ENCODE measurements at places on chromosomes 3 and 15.
A peak's percentile ranks its signal among the peaks of the same experiment; 100 is the strongest.

DNA sequence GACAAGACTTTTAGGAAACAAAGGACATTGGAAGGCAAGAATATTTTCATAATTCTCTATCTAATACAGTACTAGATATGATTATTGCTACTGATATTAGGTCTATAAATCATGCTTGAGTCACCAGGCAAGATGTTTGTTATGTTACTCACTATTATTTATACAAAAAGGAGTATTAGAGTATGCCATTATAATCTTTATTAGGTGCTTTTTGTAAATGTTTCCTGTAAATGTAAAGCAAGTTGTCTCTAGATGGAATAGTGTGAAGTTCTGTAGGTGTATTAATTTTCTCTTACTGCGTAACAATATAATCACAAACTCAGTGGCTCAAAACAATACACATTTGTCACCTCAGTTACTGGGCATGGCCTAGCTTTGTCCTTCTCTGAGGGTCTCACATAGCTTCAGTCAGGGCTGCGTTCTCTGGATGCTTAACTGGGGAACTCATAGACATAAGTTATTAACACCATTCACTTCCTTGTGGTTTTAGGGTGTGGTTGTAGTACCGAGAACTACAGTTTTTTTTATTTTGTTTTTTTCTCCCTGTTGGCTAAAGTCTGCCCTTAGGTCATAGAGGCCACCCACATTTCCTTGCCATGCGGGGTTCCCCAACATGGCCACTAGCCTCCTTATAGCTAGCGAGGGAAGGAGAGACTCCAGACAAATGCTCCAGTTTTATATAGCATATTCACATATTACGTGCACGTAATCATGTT, 20.3 kb upstream of the MAP3K13 start:
- no peak for DNase-seq

DNA sequence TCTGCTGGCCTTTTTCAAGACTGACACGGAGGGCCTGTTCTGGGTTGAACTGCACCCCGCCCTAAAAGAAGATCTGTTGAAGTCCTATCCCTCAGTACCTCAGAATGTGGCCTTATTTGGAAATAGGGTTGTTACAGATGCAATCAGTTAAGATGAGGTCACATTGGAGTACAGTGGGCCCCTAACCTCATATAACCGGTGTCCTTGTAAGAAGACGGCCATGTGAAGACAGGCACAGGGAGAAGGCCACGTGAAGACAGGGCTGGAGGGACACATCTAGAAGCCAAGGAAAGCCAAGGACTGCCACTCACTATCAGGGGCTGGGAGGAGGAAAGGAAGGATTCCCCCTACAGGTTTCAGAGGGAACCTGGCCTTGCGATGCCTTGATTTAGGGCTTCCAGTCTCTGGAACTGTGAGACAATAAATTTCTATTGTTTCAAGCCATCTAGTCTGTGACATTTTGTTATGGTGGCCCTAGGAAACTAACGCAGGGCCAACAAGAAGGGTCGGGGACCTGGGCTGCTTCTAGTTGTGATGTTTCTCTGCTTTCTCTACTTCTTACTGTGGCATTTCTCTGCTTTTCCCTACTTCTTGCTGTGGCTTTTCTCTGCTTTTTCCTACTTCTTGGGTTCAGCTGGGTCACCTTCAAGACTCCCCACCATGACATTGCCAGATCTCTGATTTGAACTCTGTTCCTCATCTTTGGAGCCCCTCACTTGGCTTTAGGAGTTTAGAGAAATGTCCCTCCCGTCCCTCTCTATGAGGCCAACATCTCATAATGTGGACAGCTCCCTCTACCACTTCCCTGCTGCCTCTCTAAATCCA, 4.8 kb upstream of the CCDC174 start:
- DNase-seq, result no peak

GRCh38 chr3:139953131-139953910, 18.3 kb downstream of the CLSTN2 start:
- DNase-seq, result no peak

- DNase-seq, result no peak
These were observed 159.9 kb upstream of the SLC2A2 start for GRCh38 chr3:171186383-171186782.

DNA sequence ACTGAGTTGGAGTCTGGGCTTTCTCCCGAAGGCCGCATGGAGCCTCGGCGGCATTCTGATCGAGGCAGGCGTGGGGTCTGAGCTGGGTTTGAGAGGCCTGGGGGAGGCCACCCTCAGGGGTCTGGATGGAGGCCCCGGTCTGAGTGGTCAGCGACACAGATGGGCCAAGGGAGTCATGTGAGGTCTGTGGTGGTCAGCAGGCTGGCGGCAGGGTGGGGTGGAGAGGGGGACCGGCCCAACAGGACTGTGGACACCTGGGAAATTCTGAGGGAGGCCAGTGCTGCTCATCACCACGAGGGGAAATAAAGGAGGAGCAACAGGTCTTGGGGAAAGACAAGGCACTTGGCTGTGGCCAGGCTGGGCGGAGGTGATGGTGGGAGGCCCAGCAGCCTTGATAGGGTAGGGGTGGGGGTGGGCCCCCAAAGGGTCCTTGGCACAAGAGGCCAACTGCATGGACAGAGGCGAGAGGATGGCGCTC, 16.2 kb downstream of the CTSH start:
- DNase-seq, result no peak

DNA sequence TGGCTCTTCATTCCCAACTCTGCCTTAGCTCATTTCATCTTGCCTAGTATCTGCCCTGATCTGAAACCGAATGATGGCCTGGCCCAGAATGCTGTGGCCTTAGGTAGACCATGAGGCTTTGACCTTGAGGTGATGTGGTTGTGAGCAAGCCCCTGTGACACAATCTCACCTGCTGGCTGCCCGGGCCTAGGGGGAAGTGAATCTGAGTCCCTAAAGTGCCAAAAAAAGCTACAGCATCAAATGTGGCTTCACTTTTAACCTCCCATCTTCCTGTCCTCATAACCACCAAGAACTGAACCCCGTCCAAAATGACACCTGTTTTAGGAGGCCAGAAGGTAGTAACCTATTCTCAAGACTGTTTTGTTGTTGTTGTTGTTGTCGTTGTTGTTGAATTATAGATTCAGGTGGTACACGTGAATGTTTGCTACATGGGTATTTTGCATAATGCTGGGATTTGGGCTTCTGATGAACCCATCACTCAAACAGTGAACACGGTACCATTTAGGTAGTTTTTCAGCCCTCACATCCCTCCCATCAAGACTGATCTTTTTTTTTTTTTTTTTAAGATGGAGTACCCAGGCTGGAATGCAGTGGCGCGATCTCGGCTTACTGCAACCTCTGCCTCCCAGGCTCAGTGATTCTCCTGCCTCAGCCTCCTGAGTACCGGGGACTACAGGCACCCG, 54.6 kb downstream of the MCCC1 start:
- no peak for DNase-seq

GRCh38 chr3:124919756-124920155, 14.8 kb downstream of the MUC13 start:
- DNase-seq, result no peak

DNA sequence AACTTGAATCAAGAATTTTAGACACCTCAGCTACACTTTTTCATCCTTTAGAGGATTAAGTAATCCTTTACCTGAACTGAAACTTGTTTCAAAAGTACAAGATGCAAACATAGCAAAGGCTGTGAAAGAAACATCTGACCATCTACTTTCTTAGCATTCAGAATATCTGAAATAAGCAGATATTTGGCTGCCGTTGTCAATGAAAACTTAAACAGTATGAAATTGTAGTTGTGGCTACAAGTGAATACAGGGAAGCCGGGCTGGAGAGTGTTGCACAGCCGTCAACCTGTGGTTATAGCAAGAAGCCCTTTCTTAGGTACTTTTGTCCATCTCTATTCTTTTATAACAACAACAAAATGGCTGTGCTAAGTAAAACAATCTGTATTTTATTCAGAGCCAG, 6.9 kb upstream of the CX3CR1 start:
- no peak for DNase-seq

DNA sequence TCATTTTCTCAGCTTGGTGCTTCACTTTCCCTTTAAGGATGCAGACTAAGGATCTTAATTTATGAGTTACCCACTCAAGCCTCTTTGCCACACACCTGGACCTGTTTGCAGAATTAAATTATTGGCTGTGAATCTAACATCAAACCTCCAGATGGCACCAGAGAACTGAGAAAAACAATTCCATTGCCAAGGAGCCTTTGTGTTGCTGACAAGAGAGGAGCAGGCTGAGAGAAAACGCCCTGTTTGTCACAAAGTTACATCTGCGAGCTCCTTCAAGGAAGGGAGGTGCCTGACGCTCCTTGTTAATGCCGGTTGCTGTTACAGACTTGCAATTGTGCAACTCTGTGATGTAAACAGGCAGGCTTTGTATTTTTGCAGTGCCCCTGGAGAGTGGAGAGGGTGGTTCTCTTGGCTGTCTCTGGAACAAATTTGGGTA, 36.3 kb upstream of the TMC3 start:
- peak; percentile 56 for DNase-seq

DNA sequence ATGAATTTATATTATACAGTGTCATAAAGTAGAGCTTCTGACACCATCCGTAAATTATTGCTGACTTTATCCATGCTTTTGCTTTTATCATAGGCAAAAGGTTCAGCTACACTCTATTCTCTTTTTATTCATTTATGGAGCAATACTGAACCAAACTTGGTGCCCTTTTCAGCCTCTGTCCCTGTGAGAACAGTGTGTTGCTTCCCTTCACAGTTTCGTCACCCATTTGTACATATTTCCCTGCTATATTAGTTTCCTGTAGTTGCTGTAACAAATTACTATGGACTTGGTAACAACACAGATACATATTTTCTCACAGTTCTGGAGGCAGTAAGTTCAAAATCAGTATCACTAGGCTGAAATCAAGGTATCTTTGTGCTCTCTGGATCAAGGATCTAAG, 2.8 kb upstream of the RPL24 start:
- no peak for DNase-seq

GRCh38 chr15:22891426-22892210, 53.2 kb downstream of the NIPA2 start:
- no peak for DNase-seq

DNA sequence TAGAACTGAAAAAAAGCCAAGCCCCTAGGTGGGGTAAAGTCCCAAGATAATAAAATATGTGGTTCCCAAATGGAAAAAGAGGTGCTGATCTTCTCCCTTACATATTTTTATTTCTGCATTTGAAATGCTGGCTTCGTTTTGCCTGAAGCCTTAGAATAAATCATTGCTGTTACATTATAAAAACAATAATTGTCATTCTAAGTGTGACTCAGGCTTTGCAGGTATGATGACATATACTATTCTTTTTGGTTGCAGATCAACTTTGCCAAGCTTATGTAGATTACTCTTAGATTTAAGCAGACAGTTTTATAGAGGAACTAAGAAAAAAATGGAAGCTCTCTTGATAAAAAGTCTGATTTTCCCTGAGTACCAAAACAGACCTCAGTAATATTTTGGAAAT, 7.5 kb downstream of the IDH3A start:
- no peak for DNase-seq

DNA sequence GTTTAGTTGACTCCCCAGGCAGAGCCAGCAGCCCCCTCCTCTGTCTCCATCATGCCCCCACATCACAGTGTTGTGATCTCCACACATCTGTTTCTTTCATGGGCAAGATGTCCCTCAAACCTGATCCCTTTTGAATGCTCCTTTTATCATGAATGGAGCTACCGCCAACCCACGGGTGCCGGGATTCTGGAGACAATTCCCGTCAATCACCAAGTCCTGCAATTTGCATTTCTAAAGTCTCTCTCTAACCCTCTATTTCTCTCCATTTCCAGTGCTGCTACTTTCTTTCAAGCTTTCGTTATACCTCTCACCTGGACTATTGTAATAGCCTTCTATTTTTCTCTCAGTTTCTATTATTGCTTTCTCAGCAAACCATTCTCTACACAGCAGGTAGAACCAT, 89.7 kb upstream of the CCNL1 start:
- no peak for DNase-seq

DNA sequence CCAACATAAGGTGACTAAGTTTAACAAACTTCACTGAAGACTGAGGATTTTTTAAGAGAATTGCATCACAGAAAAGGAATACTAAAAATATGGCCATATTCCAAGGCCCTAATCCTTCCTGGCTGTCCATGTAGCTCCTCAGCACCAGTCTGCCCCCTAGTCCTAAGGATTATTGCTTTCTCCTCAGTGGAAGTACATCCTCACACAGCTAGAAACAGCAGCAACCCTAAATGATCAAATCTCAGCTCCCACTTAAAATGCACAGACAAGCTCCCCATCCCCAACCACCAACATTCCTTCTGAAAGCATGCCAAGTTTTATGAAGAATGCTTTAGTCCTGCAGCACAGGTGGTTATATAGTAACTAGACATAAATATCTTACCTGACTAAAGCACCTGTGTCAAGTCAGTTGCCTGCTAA, 14.7 kb downstream of the ST3GAL6 start:
- DNase-seq, result no peak

DNA sequence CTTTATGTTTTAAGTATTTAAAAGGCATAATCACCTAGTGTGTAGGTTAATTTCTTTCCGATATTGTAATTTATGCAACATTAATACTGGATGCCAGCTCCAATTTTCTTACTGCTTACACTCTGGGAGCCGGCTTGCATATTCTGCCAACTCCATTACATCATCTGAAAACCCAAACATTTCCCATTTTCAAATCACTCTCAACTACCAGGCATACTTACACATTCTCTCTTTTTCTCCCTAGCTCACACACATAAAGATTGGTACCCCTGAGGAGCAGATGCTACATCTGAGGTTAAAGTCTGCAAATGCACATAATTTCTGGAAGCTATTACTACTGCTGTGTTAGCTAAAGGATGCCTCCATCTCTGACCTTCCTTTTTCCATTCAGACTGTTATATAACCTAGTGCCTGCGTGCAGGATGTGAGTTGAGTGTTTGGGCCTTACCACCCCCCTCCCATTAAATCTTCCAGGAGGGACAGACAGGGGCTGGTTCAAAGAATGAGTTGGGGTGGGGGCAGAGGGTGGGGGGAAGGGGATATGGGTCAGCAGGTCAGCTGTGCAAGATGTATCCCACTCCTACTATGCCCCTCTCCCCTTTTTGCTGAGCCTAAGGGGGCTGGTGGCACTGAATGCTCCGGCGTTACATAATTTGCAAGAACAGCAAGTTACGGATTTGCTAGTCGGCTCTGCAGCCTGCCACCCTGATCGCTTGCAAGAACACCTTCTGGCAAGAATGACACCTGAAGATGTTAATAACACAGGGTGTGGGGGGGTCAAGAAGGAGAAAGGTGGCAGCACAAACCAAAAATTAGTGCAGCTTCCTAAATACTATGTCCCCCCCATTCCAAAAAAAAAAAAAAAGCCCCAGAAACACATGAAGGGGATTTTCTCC, 2.5 kb downstream of the RORA start:
- DNase-seq, result no peak

DNA sequence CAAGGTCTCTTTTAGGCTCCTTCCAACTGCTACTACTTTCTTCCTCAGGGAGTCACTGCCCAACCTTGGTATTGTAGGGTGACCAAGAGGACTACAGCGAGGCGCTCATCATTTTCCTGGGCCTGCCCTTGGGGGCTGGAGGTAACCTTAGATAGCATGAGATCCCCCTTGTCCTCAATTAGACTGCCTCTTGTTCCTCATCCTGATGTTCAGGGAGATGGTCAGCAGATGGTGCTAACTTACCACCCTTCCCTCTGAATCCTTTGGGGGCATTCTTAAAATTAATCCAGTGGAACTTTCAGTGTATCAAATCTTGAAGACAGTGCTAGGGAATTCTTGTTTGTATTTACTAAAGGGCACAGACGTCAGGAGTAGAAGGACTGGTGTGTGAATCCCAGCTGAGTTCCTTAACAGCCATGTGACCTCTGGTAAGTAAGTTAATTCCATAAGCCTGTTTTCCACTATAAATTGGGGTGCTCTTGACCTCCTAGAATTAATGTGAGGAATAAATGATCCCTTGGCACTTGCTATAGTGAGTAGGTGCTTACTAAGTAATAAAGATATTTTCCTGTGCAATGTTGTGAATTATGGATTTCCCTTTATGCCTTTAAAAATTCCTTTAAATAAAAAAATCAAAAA, 4.1 kb upstream of the CLPX start:
- DNase-seq, result peak; percentile 63
